Substantia nigra (tissue), 51 donors: ENCODE measurements at places on chromosomes 6 and 20.

DNA sequence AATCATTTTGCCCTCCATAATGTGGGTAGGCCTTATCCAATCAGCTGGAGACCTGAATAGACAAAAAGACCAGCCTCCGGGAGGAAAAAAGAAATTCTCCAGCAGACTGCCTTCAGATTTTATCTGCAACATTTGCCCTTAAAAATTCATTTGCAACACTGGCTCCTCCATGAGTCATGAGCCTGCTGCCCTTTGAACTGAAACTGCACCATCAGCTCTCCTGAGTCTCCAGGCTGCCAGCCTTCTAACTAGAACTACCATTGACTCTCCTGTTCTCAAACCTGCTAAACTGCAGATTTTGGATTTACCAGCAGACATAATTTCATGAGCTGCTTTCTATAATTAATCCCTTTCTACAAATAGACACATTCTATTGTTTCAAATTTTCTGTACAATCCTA, 223.9 kb upstream of the THEMIS start:
- DNase-seq = no peak

GRCh38 chr6:167528239-167528638, 203.4 kb downstream of the TTLL2 start:
- DNase-seq = no peak

- no peak for DNase-seq
Observed at GRCh38 chr6:100309174-100309573, 155.5 kb downstream of the SIM1 start.

GRCh38 chr6:140970485-140970884, 1162.2 kb upstream of the GJE1 start:
- DNase-seq = no peak

- DNase-seq = no peak
Observed at GRCh38 chr6:85866370-85866730, 223.7 kb upstream of the SYNCRIP start.

DNA sequence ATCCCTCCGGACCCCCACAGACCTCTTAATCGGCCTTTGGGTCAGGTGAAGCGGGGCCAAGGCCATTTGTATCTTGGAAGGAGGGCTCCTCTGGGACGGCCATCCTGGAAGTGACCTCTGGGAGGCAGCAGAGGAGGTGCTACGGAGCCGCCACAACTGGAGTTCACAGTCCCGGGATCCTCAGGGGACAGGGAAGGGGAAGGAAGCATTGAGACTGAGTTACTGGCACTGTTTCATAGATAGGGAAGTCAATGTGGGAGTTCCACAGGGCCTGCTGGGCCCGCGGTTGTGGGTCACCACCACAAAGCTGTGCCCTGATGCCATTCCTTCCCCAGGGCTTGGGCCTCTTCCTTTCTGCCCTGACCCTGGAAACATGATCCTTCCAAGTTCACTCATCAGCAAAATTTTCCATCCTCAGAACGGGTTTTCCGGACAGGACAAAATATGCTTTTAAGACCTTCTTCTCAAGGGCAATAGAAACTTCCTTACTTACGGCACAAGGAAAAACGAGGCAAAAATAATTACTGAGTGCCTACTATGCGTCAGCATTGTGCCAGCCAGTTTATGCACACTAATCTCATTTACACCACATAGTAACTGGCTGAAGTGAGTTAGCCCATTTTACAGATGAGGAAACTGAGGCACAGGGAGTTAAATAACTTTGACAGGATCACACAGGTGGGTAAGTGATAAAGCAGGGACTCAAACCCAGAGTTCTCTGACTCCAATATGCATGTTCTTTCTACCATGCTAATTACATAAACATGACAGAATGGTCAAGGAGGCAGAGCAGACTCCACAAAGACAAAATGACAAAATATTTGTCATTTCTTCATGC, 143.8 kb downstream of the UNC5CL start:
- DNase-seq = peak; percentile 25

DNA sequence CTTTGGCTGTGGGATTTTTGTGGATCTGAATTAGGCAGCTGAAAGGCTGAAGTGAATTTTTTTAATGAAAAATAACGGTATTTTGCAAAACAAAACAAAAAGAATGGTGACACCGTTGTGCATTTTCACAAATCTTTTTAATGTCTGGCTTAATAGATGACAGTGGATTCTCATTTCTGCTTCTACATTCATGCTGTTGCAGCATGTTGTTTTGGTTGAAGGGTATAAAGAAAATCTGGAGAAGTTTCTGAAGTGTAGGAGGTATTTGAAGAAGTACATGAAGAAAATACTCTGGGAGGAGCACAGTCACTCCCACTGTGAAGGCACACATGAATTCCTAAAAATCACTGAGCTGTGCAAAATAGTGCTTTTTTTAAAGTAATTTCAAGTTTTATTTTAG, 3.1 kb upstream of the MAP3K5 start:
- DNase-seq = no peak

GRCh38 chr6:69883551-69883950, 17.2 kb downstream of the COL19A1 start:
- no peak for DNase-seq

GRCh38 chr6:108322728-108323127, 27.9 kb downstream of the AFG1L start:
- DNase-seq = no peak

DNA sequence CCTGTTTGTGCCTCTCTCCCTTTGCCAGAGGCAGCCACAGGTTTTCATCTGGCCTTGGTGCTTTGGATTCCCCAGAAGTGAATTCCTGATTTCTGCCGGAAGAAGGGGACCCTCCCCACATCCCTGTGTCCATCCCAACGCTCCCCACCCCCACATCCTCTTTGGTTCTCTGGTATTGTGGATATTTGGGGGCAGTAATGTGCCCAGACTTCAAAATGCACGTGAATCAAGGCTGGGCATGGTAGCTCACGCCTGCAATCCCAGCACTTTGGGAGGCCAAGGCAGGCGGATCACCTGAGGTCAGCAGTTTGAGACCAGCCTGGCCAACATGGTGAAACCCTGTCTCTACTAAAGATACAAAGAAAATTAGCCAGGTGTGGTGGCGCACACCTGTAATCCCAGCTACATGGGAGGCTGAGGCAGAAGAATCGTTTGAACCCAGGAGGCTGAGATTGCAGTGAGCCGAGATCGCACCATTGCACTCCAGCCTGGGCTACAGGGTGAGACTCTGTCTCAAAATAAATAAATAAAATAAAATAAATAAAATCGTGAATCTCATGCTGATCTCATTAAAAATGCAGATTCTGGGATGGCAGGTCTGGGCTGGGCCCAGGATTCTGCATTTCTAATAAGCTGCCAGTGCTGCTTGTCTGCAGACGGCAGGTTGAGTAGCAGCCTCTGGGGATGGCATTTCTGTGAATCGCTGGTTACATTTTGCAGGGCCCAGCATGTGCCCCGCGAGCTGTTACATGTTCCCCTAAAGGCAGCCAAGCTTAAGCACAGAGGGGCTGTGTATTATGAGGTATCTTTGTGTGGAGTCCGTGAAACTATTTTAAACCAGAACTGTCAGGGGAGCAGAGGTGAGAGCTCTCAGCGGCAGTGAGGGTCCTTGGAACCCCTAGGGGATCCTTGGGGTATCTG, 49.0 kb downstream of the SYNJ2 start:
- no peak for DNase-seq

DNA sequence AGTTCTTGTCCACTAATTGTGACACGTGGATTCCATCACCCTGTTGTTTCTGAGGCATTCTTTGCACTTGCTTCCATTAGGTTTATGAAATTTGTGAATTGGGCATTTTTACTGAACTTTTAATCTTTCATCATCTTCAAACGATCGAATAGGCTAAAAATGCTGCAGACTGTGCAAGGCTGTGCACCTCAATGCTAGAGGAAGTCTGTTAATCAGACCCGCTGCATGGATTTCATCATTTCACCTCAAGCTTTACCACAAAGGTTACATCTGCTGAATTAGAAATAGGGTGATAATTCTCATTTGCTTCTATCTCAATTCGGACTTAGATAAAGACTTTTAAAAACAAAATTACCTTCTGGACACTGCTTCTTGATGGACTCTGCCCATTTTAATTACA, 27.8 kb upstream of the F13A1 start:
- DNase-seq = no peak

DNA sequence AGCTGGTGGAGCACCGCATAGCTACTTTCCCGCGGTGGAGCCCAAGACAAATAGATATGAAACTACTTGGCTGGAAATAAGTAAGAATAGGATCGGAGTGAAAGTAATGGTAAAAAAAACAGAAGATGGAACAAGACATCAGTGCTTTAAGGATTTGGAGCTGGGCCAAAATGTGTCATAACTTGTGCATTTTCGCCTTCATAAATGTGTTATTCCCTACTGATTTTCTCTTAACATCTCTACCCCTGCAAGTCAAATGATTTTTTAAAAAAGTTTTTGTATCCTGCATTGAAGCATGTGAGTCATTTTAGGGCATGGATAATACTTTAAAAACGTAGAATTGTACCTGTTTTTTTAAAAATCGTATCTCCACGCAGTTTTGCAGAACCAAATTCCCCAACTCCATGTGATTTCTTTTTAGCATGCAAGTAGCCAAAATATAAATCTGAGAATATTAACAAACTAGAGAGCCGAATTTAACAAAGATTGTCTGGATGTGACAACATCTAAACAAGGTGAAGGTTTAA, 882 bp upstream of the FAM184A start:
- DNase-seq = no peak

GRCh38 chr20:58765780-58766179, 73.2 kb downstream of the NPEPL1 start:
- no peak for DNase-seq

DNA sequence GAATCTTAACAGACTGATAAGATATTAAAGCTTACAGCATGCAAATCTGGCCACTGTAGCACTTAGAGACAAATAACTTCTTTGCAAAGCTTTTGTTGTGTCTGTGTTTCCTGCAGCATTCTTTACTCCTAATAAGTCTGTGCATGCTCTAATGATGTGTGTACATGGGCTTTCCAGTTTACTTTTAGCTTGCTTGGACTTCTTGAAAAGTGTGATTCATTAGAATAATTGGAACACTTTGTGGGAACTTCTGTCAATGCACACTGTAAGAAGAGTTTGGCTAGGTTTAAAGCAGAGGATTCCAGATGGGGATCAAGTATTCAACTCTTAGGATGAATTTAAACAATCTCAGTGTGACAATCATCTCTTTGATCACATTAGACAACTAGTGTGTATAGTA, 22.1 kb upstream of the TINAG start:
- DNase-seq = no peak

- no peak for DNase-seq
Observed at GRCh38 chr6:134211297-134211696, 106.6 kb downstream of the SGK1 start.

GRCh38 chr6:56625356-56625755, 17.3 kb downstream of the DST start:
- DNase-seq = no peak

DNA sequence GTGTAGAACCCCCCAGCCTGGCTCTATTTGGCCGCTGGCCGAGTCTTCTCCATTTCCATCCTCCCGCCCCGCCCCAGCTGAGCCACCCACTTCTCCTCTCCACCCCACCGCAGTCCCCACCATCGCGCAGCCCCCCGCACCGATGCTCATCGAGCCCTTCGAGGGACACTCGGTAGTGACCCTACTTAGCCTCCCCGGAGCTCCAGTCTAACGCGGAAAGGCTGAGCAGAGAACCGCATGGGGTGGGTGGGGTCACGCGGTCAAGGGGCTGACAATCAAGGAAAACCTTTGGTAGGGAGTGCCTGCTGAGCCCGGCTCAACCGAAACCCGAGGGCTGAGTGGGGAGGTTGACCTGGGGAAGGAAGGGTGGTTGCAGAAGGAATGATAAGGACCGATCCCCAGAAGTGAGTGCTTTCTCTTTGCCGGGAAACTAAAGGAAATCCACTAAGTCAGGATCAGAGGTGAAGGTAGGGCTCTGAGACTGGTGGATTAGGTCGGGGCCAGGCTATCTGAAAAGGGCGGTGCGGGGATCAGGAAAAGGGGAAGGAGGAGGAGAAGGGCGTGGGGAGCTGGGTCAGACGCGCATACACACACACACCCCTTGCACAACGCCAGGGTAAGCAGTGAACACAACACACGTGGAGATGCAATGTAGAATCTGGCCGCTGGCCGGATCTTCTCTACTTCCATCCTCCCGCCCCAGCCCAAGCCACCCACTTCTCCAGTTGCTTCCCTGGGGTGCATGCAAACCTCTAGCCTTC, 49.8 kb downstream of the CPXM1 start:
- DNase-seq = no peak

DNA sequence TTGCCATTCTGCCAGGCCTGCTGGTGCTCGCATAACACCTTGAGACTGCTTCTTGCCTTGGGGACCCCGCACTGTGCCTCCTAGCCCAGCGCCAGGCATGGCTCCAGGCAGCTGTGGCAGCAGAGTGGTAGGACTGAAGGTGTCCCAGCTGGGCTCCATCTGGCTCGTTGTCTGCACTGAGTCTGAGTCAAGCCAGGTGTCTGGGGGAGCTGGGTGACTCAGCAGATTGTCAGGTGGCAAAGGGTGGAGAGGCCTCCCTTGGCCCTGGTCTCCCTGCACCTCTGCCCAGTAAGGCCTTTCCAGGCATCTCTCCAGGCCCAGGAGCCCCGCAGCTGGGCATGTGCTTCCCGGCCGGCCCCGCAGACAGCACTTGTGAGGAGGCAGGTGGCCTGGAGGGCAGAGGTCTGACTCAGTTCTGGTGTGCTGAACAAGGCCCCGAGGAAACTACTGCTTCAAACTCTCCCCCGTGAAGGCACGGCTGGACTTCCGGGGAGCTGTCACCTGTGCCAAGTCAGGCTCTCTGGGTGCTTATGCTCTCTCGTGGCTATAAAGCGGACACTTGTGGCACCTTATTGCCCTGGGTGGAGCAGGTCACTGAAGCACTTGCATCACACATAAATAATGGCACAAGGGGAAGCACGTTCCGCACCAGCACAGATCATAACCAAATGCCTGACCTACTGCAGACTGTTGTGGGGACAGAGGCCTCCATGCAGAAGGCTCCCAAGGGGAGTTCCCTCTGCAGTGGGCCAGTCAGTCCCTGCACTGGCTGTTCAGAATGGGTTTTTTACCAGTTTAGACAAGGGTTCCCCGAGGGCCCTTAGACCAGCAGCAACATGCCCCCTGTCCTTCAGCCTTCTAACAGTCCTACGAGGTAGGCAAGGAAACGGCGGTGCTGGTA, 27.5 kb downstream of the FOXC1 start:
- no peak for DNase-seq

DNA sequence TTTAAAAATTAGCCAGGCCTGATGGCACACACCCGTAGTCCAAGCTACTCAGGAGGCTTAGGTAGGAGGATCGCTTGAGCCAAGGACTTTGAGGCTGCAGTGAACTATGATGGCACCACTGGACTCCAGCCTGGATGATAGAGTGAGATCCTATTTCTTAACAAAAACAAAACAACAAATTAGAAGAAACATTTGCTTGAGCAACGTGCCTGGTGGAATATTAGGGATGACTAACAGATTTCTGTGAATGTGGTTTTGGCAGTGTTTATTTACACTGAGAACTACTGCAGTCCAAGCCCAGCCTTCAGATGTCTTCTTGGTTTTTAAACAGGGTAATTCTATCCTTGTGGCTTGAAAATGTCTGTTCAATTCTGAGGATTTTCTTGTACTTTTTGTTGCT, 9.2 kb downstream of the PPP1R3G start:
- no peak for DNase-seq

GRCh38 chr20:45896641-45897161, 5.6 kb downstream of the CTSA start:
- DNase-seq = no peak
